CD4-positive, alpha-beta T cell treated with Interleukin-6 at 100 ng/mL for 8 hours (primary cell): ENCODE measurements at places on chromosomes 4 and X.

- DNase-seq: no peak
Observed at GRCh38 chr4:148015058-148015457, 283.2 kb downstream of the ARHGAP10 start.

- no peak for DNase-seq
Observed at GRCh38 chr4:168659741-168660465, 163.1 kb downstream of the PALLD start.

GRCh38 chr4:4377732-4378460 lies 9.0 kb upstream of the NSG1 start:
- DNase-seq: no peak

DNA sequence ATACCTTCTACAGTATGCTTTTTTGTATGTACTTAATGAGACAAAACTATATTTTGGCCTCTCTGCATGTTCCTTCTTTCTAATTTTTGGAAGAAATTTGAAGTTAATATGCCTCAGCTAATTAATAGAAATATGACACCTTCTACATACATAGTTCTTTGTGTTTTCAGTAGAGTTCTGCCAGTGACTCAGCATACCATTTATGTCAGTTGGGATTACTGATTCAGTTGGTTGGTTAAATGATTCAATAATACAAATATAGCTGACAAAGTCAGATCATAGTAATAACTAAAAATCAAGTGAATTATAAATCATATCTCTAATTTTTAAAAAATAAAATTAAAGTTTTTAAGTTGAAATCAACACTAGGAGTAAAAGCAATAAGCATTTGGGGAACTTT lies 16.8 kb downstream of the BTC start:
- DNase-seq: no peak

GRCh38 chr4:145828802-145829485 lies 109.7 kb downstream of the ZNF827 start:
- no peak for DNase-seq

DNA sequence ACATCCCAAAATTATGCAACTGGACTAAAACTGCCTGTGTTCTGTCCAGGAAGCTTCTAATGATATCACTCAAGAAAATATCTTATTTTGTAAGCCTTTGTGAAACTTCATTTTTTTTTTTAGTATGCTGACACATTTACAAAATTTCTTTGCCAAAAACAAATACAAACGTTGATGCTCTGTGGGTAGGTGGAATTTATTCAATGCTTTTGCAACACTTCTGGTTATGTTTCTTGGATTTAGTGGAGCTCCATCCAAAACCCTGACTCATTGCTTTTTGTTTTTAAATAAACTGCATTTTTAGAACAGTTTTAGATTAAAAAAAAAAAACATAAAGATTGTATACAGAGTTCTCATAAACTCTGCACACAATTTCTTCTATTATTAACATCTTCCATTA lies 250.9 kb upstream of the MAOA start:
- DNase-seq: no peak

DNA sequence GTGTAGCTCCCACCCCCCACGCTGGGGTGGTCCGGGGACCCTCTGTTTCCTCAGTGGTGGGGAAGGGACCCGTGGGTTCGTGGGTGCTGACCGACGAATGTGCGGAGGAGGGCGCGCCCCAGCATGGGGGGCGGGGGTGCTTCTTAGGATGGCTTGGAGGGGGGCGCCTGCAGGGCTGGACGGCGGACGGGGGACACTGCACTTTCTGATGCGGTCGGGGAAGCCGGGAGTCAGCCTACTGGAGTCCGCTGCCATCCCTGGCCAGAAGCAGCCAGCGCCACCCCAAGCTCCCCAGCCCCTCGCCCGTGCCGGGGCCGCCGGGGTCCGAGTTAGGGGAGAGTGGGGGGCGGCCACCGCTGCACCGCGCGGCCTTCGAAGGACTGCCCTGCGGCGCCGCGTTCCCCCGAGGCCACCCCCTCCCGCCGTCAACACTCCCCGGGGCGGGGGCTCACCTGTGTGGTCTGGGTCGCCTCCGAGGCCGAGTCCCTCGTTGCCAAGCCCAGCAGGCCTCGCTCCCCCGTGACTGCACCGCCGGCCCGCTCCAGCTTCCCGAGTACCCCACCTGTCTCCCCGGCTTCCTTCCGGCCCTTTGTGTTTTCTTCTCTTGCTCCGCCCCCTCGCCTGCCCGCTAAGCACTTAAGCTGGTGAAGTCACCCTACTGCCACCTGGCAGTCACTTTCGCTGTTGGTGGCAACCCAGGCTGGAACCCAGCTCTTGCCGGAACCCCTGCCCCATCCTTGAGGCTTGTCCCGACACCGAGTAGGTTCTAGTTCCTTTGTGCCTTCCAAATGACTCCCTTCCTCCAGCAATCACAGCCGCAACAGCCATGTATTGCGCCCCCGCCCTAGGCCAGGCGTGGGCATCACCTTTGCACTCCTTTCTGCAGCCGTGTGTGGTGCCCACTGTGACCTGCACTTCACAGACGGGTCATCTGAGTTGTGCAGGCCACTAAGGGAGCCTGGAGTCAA lies at the start of gene OCIAD2:
TSS of gene OCIAD2 (minus strand) at position 569 of the 968 bp plus-strand sequence. CDS start 2,225 bp downstream, outside the sequence.
- DNase-seq: peak; percentile 90

DNA sequence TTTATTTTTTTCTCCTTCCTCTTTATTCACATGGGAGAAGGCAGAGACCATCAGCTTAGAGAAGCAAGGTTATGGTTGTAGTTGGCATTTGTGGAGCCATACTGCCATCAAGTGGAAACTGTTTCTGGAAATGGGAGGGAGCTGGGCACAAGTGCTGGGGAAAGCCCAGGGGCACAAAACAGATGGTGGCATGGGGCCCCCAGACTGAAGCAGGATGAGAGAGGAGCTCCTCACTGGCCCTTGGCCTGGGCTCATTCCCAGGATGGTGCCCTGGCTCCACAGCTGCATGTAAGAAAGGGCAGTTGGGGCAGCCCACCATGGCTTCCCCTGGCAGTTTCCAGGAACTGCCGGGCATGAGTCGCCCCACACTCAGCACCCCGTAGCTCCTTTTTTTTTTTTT lies 59.2 kb downstream of the NBDY start:
- no peak for DNase-seq

DNA sequence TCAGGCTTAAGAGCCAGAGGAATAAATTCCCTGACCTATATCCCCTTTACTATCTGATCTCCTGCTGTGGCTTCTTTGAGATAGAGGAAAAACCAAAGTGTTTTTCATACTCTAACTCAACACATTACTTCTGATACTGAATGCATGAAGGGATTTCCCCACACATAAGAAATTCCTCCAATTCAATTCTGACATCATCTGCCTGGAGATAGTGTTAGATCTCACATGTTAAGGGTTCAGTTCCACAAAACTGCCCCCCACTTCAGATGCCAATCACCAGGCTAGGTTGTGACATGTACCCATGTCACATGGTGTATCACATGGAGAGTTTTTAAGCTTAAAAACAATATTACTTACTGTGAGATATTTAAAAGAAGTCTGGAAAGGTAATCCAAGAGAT lies 46.8 kb downstream of the GSTCD start:
- DNase-seq: no peak

GRCh38 chrX:8668813-8669212 lies 63.1 kb downstream of the ANOS1 start:
- no peak for DNase-seq

GRCh38 chr4:113975578-113975977 lies 3.9 kb downstream of the ARSJ start:
- no peak for DNase-seq

GRCh38 chr4:176406736-176407135 lies 87.0 kb downstream of the SPCS3 start:
- DNase-seq: no peak

DNA sequence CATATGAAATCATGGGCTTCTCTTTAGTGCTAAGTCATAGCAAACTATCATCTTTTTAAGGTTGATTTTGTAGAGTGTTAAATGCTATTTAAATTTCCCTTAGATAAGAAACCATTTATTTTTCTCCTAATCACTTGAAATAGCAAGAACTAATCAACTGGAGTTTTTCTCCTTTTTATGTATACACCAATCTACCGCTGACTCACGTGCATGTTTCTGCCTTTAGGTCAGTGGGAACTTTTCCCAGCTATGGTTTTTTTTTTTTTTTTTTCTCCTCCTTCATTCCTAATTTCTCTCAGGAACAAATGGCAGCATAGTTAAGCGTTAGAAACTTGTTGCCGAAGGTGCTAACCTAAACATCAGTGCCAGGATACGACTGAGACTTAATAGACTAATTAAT lies 176.4 kb downstream of the BMPR1B start:
- no peak for DNase-seq

- DNase-seq: no peak
Observed at GRCh38 chrX:72079607-72080006, 52.1 kb downstream of the RTL5 start.

DNA sequence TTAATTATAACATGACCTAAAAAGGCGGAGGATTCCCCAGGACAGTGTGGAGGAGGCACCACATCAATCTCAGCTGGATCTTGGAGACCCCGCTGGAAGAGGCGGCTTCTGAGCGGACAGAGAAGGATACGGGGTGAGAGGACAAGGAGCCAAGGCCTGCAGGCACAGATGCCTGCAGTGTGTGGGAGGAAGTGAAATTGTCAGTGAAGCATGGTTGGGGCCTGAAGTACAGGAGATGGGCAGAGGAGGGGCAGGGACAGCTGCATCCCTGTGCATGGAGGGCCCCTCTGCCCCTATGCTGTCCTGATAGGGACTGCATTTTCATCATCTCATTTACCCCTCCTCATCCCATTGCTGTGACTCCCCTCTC lies 1.7 kb upstream of the SLC2A9 start:
- DNase-seq: no peak

- no peak for DNase-seq
Observed at GRCh38 chr4:94635177-94635576, 122.6 kb upstream of the BMPR1B start.

DNA sequence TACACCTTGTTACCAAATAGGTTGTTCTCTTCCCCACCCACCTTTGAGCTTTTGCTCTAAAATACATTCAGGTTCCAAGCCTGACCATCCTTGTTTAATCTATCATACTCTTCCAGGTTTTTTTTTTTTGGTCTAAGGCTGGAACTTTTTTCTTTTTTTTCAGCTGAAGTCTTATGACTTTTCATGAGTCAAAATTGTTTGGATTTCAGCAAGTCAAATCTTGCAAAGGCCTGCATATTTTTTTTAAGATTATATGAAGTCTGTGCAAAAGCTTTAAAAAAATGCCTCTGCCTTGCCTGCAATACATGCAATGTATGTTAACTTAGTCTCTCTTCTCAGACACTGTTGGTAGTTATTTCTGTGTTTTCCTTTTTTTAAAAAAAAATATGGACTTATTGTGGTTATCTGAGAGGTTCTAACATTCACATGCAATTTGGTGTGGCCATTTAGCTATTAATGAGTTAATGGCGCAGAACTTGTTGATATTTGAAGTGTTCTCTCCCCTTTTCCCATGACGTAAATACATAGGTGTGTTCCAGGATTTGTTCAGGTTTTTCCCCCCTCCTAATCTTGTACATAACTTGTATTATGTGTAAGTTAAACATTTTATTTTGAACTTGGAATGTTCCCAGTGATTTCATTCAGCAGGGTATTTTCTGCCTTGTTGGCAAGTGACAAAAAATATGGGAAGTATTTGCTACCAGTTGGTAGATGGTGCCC lies 58.7 kb downstream of the CCKAR start:
- DNase-seq: no peak
